ENCODE measurements at places on chromosomes 2 and 18.
A peak's percentile ranks its signal among the peaks of the same experiment; 100 is the strongest.

DNA sequence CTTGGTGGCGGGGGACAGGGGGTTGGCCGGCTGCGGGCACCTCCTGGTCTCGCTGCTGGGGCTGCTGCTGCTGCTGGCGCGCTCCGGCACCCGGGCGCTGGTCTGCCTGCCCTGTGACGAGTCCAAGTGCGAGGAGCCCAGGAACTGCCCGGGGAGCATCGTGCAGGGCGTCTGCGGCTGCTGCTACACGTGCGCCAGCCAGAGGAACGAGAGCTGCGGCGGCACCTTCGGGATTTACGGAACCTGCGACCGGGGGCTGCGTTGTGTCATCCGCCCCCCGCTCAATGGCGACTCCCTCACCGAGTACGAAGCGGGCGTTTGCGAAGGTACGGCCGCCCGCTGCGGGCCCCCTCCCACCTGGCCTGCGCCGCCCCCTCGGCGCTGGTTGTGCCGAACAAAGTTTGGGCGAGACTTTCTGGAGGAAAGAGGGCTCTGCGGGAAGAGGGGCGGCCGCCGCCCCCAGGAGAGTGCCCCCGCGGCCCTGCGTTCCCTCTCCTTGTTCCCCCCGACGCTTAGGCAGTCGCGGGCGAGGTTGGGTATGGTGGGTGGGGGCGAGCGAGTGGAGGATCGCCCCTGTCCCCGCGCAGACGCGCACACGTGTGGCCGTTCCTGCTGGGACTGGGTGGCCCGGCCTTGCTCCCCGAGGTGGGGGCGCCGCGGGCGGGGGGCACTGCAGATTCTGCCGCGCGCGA is 866 bp downstream of the CRIM1 start:
- DNase-seq = no peak

- DNase-seq = no peak
These were observed 3.3 kb downstream of the VPS54 start for GRCh38 chr2:64015898-64016297.

DNA sequence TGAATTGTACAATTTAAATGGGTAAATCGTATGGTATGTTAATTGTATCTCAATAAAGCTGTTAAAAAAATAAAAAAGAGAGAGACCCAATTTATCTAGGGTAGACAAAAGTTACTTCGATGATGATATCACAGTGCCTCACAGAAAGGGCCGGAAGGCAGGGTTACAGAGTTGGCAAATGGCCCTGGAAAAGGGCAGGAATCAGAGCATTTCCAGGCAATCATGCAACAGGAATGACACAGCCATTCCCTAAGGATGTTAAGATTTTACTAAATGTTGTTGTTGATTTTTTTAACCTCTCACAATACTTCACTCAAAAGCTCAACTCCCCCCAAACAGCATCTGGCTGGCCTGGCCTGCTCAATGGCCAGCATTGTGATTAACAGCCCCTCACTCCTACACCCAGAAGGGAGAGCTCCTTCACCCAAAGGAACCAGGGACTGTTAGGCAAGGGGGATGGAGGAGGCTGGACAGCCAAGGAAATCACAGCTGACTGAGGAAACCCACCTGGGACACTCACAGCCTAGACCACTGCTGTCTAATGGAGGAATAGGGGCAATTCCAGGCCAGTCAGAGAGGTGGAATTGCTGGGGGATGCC is 7.7 kb upstream of the SP100 start:
- DNase-seq = no peak

GRCh38 chr2:50641633-50642032 is 390.3 kb downstream of the NRXN1 start:
- no peak for DNase-seq

GRCh38 chr18:34857320-34857719 is 147.2 kb downstream of the DTNA start:
- no peak for DNase-seq

DNA sequence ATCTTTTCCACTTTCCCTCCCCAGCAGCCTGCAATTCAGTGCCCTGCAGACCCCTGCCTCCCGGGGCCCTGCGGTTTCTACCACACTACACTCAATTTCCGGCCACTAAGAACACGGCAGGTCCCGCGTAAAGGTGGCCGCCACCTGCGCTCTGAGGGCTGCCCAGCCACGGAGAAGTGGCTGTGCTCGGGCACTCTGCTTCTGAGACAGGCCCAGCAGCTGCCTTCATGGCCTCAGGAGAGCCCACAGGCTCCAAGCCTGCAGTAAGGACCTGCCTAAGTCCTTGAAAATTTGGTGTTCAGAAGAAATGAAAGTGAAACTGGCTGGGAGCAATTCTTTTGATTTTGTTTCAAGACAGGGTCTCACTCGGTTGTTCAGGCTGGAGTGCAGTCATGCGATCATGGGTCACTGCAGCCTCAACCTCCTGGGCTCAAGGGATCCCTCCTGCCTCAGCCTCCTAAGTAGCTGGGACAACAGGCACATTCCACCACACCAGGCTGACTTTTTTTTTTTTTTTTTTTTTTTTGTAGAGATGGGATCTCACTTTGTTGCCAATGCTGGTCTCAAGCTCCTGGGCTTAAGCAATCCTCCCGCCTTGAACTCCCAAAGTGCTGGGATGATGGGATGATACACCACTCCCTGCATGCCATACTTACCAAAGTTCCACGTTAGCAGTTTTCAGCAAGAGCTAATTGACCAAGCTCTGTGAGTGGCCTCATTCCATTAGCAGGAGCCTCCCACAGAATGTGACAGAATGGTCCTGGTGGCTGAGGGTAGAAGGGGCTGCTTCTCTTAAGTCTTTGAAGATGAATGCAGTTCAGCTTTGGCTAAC is 14.6 kb upstream of the ALPP start:
- no peak for DNase-seq

DNA sequence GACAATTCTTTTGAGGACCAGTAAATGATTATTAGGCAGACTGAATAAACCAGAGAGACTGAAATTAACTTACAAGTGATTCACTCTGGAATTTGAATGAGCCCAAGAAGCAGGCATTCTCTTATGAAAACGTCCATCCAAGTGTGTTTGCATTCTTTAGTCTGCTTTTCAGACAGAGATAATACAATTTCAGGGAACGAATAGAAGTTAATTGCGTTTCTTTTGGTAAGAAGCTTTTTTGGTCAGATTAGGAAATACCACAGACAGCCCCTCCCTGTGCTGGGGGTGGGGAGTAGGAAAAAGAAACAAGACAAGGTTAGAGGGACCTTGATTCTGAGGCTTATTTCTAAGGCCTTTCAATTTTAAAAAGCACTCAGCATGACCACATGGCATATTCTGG is 874.4 kb downstream of the SUCLG1 start:
- DNase-seq = no peak

GRCh38 chr2:109649736-109650695 is 35.9 kb downstream of the SOWAHC start:
- no peak for DNase-seq

GRCh38 chr18:21183670-21184069 is 58.4 kb upstream of the GREB1L start:
- no peak for DNase-seq

GRCh38 chr2:143686585-143687164 is 557.5 kb downstream of the ARHGAP15 start:
- peak; percentile 39 for DNase-seq

DNA sequence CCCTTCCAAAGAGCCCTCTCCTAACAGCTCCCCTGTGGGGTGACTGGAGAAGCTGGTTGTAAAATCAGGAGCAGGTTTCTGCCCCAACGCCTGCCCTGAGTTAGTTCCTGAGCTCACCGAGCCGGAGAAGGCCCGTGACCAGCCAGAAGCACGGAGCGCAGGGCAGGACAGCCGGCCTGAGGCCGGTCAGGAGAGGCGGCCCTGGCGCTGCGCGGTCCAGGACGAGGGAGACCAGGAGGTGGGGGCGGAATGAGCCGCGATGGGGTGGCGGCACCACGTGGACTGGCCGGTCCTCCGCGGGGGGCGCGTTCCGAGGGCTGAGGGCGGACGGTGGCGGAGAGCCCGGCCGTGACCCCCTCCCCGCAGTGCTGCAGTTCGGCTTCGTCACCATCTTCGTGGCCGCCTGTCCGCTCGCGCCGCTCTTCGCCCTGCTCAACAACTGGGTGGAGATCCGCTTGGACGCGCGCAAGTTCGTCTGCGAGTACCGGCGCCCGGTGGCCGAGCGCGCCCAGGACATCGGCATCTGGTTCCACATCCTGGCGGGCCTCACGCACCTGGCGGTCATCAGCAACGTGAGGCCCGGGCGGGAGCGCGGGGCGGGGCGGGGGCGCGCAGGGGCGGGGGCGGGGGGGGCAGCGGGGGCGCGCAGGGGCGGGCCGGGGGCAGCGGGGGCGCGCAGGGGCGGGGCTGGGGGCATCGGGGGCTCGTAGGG is 29.0 kb downstream of the ANO7 start:
- peak; percentile 59 for DNase-seq

- no peak for DNase-seq
These were observed 201.4 kb downstream of the AFF3 start for GRCh38 chr2:99940963-99941362.

GRCh38 chr2:47631792-47632398 is 151.1 kb upstream of the MSH6 start:
- DNase-seq = no peak

DNA sequence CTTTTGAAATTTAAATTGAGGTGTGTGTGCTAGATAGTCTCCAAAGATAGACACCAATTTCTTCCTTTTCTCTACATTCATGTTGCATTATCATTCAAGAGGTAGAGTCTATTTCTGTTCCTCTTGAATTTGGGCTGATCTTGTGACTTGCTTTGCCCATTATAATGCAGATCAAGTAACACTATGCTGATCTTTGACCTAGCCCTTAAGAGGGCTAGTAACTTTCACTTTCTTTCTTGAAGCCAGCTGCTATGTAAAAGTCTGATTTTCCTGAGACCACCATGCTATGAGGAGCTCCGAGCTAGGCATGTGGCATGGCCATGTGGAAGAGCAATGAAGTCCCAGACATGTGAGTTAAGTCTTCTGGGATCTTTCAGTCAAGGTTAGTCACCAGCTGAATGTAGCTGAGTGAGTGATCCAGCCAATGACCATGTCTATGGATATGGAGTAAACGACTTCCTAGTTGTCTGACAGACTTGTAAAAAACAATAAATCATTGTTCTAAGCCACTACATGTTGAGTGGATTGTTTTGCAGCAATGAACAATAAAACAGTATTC is 189.4 kb upstream of the CWC22 start:
- DNase-seq = no peak

GRCh38 chr18:52340406-52341102 is 557 bp downstream of the DCC start:
- DNase-seq = no peak

GRCh38 chr2:230343747-230344146 is 16.8 kb downstream of the SP140L start:
- no peak for DNase-seq

DNA sequence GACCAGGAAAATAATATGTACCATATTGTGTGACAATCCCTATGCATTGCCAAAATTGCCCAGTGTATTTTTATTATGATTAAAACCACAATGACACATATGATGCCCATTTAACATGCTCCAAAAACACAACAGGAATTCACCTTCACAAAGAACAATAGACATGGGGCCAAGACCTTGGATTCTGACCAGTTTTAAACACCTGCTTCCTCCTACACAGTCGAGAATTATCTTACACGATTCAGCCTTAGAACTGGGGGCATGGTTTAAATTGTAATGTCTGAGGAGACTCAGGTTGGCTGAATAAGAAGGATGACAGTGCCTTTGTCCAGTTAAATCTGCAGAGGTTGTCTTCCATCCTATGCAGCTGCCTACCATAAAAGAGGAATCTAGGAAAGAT is 212.7 kb downstream of the PLCL1 start:
- DNase-seq = no peak

GRCh38 chr18:59988098-59988706 is 88.4 kb downstream of the PMAIP1 start:
- DNase-seq = peak; percentile 17

All from HEK293T (cell line).